ENCODE measurements at places on chromosomes 6 and 20.
A peak's percentile ranks its signal among the peaks of the same experiment; 100 is the strongest.

DNA sequence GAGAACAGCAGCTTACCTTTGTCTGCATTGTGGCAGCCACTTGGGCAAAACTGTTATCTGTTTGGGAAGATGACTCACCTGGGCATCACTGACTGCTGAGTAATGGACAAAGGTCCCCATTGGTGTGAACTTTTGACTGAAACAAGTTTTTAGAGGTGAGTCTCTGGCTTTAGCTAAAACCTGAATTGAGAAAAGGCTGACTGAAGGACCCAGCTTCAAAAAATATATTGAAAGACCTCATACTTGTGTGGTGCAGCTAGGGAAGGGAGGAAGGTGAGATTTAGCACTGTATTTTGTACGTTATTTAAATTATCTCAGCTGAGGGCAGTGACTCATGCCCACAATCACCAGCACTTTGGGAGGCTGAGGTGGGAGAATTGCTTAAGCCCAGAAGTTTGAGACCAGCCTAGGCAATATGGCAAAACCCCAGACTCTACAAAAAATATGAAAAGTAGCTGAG is 4.5 kb upstream of the CITED2 start:
- DNase-seq: peak; percentile 26

GRCh38 chr6:149933036-149933435 is 8.8 kb upstream of the ULBP2 start:
- DNase-seq: no peak

- DNase-seq: no peak
These were observed 165.1 kb downstream of the RALGAPA2 start for GRCh38 chr20:20547221-20547875.

- no peak for DNase-seq
These were observed 36.4 kb downstream of the RIPOR2 start for GRCh38 chr6:24899136-24899996.

DNA sequence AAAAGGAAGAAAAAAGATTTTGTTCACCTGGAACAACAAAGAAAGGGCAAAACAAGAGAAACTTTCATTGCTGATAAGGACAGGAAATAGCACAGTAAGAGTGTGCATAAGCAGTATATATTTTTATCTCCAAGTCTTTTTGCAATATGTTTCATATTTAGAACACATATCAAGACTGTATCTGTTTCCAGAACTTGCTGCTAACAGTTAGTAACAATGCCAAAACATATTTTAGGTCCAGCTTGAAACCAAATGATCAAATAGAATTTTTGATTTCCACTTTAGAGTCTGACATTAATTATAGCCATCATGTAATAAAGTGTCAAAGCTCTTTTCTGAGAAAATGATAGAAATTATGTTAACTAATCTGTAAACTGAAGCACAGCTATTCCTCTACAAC is 143.5 kb upstream of the SUPT3H start:
- DNase-seq: no peak

DNA sequence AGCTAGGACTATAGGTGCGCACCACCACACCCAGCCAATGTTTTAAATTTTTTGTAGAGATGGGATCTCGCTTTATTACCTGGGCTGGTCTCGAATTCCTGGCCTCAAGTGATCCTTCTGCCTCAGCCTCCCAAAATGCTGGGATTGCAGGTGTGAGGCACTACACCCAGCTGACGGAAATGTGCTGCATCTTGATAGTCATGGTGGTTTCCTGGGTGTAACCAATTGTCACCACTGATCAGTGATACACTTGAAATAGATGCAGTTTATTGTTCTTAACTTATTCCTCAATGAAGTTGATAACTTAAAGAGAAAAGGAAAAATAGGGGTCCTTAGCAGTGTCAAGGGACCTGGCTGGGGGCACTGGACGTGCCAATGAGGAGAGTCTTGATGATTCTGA is 92.4 kb downstream of the PPP1R14C start:
- DNase-seq: no peak

DNA sequence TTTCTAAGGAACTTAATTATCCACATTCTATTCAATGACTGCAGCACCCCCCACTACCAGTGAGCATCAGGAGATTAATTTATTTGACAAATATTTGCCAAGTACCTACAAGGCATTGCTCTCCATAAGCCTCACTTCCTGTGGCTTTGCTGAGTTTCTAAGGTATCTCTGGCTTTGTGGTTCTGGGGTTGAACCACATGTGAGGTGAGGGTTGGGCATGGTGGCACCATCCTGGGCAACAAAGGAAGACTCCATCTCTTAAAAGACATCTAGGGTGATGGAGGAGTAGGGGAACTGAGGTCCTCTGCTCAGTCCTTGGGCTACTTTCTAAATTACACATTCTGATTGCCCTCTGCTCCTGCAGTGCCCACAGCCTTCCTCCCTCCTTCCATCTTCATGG is 25.5 kb upstream of the WFDC2 start:
- DNase-seq: no peak

DNA sequence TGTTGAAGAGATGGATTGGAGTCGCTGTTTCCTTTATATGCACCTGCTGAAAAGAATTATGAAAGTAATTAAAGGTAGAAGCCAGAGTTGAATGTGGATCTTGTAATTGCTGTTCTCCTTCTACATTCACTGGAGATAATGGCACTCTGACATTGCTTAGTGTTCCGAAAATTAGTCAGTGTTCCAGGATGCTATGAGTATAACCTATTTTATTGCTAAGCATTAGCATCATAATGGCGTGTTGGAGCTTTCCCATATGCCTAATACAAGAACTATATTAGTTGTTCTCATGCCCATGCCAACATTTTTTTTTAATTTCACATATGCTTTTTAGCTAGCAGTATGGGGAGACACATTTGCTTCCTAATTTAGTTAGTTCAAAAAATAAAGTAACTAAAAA is 236.4 kb downstream of the ARHGAP18 start:
- no peak for DNase-seq

GRCh38 chr20:2086980-2087377 is 14.6 kb upstream of the STK35 start:
- DNase-seq: no peak

DNA sequence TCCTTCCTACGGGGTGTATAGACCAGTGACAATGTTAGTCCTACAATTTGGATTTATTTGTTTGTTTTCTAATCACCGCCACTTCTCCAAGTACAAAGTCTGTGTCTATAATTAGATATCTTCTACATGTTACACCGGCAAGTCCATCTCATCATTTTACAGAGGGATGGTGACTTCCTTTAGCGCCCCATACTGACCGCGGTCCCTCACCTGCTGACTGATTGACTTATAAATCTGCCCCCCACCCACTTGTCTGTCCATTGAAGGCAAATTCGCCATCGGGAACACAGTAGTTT is 8.9 kb upstream of the NR2E1 start:
- DNase-seq: no peak

DNA sequence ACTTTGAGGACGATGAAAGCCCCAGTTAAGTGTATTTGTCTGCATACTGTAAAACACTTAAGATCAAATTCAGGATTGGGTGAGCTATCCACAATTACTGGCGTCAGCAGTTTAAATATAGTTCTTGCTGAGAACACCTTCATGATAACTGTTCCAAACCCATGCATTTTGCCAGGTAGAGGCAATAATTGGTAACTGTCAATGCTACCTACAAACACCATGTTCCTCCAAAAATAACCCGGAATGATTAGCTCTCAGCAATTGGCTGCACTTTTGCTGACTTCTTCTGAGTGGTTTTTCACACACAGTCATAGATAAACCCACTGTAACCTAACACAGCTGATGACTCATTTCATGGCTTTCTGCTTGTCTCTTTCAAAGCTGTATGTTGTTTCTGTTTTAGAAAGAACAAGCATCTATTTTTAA is 1358.6 kb upstream of the GJE1 start:
- DNase-seq: no peak

DNA sequence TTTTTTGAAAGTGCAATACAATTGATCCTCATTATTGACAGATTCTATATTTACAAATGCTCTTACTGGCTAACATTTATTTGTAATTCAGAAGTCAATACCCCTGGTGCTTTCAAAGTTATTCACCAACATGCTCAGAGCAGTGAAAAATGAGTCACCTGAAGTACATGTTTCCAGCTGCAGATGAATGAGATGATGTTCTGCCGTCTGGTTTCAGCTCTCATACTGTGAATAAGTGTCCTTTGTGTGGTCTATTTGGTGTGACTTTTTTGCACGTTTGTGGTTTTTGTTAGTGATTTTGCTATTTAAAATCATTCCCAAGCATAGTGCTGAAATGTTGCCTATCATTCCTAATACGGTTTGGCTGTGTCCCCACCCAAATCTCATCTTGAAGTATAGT is 22.3 kb upstream of the EYA4 start:
- no peak for DNase-seq

DNA sequence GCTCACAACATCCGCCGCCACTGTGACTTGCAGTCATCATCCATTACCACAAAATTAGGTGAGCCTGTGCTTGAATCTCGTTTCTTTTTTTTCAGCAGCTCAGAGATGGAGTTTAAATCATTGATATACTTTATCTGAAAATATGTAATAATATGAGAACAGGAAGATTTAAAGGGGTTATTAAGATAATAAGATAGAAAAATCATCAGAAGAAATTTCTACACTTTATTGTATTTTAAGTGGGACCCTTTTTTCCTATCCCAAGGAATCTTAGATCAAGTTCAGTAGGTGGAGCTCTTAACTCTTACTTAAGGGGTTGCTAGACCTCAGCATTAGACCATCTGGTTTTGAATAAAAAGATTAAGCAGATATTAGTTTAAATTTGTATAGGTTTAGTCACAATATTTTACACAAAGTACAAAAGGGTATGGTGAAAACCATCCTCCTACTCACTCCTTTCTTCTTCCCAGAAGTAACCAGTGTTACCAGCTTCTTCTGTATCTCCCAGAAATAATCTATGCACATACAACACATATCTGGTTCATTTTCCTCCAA is 9.4 kb upstream of the NCOA7 start:
- DNase-seq: no peak

DNA sequence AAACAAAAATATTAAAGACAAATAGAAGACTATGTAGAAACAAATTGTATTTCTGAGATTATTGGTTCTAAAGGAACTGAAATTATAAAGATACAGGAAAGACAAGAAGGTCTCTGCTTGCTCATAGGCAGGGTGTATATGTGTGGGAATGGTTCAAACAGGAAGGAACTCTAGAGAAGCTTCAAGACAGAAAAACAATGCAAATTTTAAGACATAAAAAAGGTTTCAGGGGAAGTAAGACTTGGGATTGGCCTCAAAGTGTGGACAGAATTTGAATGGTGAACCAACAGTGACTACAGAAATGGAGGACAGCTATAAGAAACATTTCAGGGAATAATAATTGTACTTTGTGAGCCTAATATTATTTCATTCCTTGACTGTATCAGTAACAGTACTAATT is 50.3 kb downstream of the OR2B2 start:
- DNase-seq: no peak

DNA sequence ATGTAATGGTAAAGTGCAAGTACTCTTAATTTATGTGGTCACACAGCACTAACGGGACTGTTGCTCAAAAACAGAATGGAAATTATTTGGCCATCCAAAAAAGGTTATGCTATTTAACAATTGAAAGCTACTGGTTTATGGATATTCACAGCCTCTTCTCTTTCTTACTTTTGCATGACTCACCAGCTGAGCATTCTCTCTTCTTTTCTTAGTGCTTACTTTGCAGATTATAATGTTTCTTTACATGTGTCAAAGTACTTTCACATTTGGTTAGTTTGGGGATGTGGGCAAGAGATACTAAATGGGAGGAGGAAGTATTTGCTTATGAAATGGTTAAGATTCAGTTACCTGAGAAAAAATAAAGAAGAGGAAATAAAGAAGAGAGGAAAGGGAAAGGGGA is 610.5 kb downstream of the HTR1B start:
- DNase-seq: no peak

DNA sequence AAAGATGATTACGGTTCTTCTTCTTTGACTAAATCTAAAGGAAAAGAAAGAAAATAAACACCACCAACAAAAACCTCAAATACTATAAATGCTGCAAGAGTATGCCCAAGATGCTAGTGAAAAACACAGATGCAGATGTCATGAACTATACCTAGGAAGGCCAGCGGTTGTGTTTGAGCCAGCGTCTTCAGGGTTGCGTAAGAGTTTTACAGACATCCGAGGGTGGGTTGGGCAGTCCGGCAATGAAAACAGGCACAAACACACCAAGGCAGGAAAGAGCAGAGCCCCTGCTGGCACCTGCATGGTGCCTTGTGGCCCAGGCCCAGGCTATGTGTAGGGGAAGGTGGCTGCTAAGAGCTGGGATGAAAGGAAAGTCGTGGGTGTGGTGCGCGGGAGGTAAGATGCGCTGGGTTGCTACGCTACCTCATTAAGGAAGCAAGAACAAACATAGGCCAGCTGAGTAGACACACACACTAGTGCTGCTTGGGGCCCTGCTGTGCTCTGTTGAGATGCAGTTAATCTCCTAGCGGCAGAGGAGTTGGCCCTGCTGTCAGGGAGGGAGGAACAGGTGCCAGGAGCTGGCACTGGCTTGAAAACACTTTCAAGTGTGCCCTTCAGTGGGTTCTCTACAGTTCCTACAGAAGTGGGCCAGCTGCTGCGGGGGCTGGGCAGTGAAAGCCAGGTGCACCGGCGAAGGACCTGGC is 170.2 kb upstream of the PLN start:
- DNase-seq: no peak

DNA sequence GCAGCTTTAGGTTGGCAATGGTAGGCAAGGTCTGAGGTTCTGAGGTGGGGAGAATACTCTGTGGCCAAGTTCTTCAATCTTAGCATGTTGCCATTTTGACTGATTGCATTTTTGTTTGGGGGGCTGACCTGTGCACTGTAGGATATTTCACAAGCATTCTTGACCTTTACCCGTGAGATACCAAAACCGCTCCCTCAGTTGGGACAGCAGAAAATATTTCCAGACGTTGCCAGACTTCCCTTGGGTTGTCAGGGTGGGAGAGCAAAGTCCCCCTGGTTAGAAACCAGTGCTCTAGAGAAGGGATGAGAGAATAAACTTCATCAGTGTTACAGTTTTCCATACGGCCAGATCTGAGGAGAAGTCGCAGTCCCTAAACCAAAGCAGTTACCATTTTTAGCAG is 279.6 kb downstream of the TFAP2B start:
- no peak for DNase-seq

GRCh38 chr20:15155848-15156401 is 818.5 kb upstream of the FLRT3 start:
- no peak for DNase-seq

DNA sequence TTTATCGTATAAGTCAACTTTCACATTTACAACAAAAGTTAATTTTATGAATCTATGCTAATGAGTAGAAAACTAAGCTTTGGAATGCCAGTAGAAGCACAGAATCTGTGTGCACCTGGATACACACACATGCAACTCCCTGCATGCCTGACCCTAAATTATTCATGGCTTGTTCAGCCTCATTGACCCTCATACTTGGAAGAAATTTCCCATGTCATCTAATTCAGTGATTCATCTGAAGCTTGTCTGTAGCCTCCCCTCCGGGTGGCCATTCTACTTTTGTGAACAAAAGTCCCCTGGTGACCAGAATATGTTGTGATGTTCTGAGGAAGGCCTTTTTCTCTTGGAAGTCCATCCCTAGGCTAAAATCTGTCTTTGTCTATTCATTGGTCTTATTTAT is 1078.4 kb downstream of the KIF16B start:
- no peak for DNase-seq

- DNase-seq: peak; percentile 25
These were observed 7.8 kb downstream of the UBE3D start for GRCh38 chr6:83057705-83058321.
